Dermis microvascular lymphatic vessel endothelial cell (primary cell): ENCODE measurements at places on chromosomes 4 and X. TPM values are rescaled to one million over a fixed set of nuclear protein-coding genes. Genes with fewer than 3 reads are reported as not detected.

The SORCS2 gene
- under 0.01 TPM in 2 replicates for total RNA-seq

The GATA1 gene
- total RNA-seq, result not detected in 2 replicates

The VSIG1 gene
- total RNA-seq, result 0.13 TPM in 2 replicates

The PDLIM3 gene
- 35.4 and 79.3 TPM in 2 replicates for total RNA-seq

The FAM156A gene
- total RNA-seq, result 4.9 and 5.3 TPM in 2 replicates

The CETN2 gene
- total RNA-seq, result 14.4 and 17.3 TPM in 2 replicates

The AKAP14 gene
- total RNA-seq, result not detected in 2 replicates

The TRAPPC11 gene
- total RNA-seq, result 24.0 and 26.6 TPM in 2 replicates

The TASL gene
- total RNA-seq, result not detected in 2 replicates

The NEUROG2 gene
- total RNA-seq, result not detected in 2 replicates

The GJB1 gene
- not detected in 2 replicates for total RNA-seq

The TMEM154 gene
- 0.63 and 1.8 TPM in 2 replicates for total RNA-seq

The HAND2 gene
- not detected in 2 replicates for total RNA-seq

The BEX2 gene
- total RNA-seq, result 0.77 and 1.1 TPM in 2 replicates

The GAGE12F gene
- total RNA-seq, result not detected in 2 replicates

The CT45A2 gene
- total RNA-seq, result not detected in 2 replicates

The TRIM60 gene
- not detected in 2 replicates for total RNA-seq

The CCNQ gene
- 37.3 and 39.0 TPM in 2 replicates for total RNA-seq

The TLR1 gene
- total RNA-seq, result 5.3 and 6.1 TPM in 2 replicates

The MYL5 gene
- total RNA-seq, result 11.2 and 16.7 TPM in 2 replicates

The LRAT gene
- under 0.01 TPM in 1 of 2 replicates, not detected in the other for total RNA-seq

The CENPI gene
- 7.1 and 18.0 TPM in 2 replicates for total RNA-seq

The LPAR4 gene
- total RNA-seq, result under 0.01 TPM in 1 of 2 replicates, not detected in the other

The FAM47B gene
- total RNA-seq, result not detected in 2 replicates

The CT47C1 gene
- total RNA-seq, result not detected in 2 replicates

The ARR3 gene
- not detected in 2 replicates for total RNA-seq

The WDFY3 gene
- 67.5 and 85.6 TPM in 2 replicates for total RNA-seq

The NUP62CL gene
- total RNA-seq, result 0.13 TPM in 1 of 2 replicates, not detected in the other

The PCDH11X gene
- total RNA-seq, result not detected in 2 replicates

The CTAG1B gene
- total RNA-seq, result not detected in 2 replicates

The HHIP gene
- 90.9 and 127 TPM in 2 replicates for total RNA-seq
